ENCODE measurements at places on chromosomes 2 and 18. TPM values are rescaled to one million over a fixed set of nuclear protein-coding genes. Genes with fewer than 3 reads are reported as not detected.
A peak's percentile ranks its signal among the peaks of the same experiment; 100 is the strongest.

GRCh38 chr2:230230496-230231200 is 5.1 kb downstream of the SP140 start:
- no peak overlapping the region for H3K27ac ChIP-seq
- no peaks in the 10 kb centered on the region for H3K27me3 ChIP-seq
- DNase-seq = no peak
- H3K36me3 ChIP-seq = no peaks in the 10 kb centered on the region
- no peak overlapping the region for H3K4me3 ChIP-seq

DNA sequence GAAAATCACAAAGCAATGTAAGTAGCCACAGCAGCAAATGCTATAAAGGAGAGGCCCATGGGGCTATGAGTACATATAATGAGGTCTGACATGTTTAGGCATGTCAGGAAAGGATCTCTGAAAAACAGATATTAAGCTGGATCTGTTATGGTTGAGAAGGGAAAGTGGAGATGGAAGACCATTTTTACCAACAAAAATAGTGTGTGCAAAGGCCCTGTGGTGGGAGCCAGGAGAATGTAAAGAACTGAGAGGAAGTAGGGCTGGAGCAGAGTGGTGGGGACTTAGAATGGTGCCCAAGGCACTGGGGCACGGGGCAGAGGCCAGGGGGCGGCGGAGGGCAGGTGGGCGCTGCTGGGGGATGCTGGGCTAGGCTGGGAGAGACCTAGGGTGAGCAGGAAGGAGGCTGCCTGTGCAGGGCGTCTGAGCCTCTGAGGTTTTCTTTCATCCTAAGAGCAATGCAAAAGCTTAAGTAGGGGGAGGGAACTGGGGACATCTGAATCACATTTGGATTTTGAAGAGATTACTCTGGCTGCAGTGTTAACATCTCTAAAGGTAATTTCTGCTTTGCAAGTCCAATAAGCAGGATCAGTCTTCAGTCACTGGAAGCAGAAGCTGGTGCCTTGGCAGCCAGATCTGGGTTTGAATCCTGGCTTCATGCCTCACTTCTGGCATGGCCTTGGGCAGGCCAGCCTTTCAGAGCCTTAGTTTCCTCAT is 4.9 kb upstream of the AGFG1 start:
- no peak for DNase-seq
- no peak overlapping the region for H3K4me3 ChIP-seq
- H3K27me3 ChIP-seq = no peaks in the 10 kb centered on the region
- H3K4me1 ChIP-seq = peaks cover 3% of the 10 kb centered on the region
- no peak overlapping the region for H3K27ac ChIP-seq
- H3K36me3 ChIP-seq = no peaks in the 10 kb centered on the region

GRCh38 chr2:69701100-69701945 is 40.6 kb upstream of the ANXA4 start:
- no peaks in the 10 kb centered on the region for H3K36me3 ChIP-seq
- DNase-seq = no peak
- H3K27me3 ChIP-seq = no peaks in the 10 kb centered on the region

DNA sequence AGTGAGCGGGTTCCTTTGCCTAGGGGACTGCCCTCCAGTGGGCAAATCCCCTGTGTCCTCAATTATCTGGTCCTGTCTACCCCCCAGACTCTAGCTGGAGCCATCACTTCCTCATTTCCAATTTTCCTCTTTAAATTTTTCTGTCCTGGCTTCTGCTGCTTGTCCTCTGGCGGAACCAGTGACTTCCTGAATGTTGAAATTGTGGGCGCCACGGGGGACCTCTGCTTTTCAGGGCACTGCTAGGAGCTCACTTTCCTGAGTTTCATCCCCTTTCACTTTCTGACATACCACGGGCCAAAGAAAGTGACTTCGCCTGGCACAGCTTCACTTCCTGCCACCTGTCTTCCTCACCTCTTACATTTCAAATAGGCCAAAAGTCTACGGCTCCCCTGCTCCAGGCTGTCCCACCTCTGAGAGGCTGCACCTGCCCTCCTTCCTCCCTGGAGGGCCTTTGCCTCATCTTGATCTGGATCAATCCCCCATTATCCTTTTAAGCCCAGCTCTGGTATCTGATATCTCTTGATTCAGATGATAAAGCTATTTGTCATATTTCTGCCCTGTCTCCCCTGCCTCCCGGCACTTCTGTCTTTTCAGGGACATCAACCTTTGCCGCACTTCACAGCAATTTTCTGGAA is 1.4 kb upstream of the MARCO start:
- no peaks in the 10 kb centered on the region for H3K27me3 ChIP-seq
- no peaks in the 10 kb centered on the region for H3K4me1 ChIP-seq
- DNase-seq = peak; percentile 50
- no peak overlapping the region for H3K4me3 ChIP-seq
- H3K36me3 ChIP-seq = no peaks in the 10 kb centered on the region

WDR33 gene
- total RNA-seq = 87.1 TPM

UGT1A5 gene
- not detected for total RNA-seq

SPHKAP gene
- 10.3 TPM for total RNA-seq

COL4A3 gene
- total RNA-seq = not detected

ANKRD12 gene
- total RNA-seq = 23.7 TPM
